Myocyte (in vitro differentiated cells): ENCODE measurements at places on chromosomes 2 and 18. TPM values are rescaled to one million over a fixed set of nuclear protein-coding genes. Genes with fewer than 3 reads are reported as not detected.
A peak's percentile ranks its signal among the peaks of the same experiment; 100 is the strongest.

DNA sequence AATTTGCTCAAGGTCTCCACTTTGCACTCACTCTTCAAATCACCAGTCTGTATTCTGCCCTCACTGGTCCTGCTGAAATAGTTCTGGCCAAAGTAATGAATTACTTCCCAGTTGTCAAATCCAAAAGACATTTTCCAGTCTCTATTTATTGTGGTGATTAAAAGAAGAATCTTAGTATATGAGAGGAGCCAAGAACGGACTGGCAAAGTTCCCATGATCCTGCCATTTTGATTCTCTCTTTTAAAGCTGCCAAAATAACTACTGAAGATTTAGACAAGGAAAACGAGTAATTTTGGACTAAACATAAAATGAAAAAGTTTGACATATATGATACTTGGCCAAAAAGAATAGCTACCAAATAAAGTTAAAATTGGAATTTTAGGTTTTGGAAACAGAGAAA lies 12.0 kb downstream of the THSD7B start:
- DNase-seq, result no peak

DNA sequence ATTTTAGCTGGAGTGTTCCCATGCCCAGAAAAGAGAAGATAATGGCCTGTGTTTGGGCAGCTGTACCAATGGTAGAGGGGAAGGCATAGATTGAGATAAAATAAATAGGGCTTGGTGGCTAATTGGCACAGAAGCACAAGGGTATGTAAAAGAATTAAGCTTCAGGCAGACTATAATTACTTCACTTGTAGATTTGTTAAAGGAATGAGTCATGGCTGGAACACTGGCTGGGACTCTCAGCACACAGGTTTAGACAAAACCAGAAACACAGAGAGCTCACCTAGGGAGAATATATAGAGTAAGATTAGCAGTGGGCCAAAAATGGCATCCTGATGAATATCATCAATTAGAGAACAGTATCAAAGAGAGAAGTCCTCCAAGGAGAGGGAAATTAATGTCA lies 198.3 kb upstream of the FIGN start:
- DNase-seq, result no peak

- peak; percentile 88 for DNase-seq
Observed at GRCh38 chr2:189287982-189288521, 108.5 kb upstream of the COL5A2 start.

GRCh38 chr2:224969633-224970260 lies 72.5 kb downstream of the DOCK10 start:
- DNase-seq, result no peak

DNA sequence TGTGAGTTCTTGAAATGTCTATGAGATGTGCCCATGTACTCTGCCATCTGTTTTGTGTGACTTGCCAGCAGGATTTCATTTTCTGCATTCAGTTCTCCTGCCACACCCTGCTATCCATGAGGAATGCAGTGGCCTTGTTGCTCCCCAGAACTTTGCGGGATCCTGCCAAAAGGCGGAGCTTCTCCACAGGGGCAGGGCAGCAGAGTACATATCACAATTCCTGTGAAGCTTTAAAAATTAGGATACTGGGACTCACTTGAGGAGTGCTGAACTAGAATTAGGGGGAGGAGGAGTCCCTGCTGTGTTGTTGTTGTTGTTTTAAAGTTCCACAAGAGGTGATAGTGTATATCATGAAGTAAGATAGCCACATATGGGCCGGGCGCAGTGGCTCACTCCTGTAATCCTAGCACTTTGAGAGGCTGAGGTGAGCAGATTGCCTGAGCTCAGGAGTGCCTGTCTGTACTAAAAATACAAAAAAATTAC lies 76.4 kb downstream of the TANC1 start:
- peak; percentile 87 for DNase-seq

GRCh38 chr18:51163543-51163942 lies 33.9 kb downstream of the MEX3C start:
- no peak for DNase-seq

DNA sequence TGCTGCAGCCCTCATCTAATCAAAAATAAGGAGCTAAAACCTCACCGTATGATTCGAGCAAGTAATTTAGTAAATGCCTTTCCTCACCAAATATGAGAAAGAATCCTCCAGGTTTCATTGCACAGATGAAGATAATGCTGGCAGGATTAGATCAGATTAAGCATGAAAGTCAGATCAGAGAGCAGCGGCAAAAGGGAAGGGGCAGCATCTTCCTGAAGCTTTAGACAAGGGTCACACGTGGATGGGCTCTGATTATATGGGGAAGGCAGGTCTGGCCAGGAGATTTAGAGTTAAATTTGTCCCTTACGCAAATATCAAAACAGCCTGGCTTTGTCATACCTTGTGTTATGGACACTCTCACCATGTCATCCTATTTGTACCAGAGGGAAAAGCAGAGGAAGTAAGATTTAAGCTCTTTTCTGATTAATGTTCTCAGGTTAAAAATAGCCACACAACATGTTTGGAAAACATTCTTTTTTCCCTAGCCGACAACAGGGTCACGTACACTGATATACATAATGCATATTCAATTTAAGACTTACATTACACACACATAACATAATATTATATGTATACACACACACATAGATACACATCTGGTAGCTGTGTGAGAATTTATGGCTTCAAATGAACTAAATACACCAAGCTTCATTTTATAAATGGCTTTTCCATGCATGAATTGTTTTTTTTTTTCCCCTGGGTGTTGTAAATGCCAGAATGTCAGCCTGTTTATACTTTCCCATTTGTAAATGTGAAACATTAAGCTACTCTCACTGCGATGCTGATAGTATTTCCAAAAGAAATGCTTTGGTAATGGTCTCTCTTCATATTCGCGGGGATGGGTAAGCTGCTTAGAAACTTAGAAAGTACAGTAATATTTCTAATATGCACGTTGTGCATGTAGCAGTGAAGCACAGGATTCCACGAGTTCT lies 196.3 kb upstream of the SIX3 start:
- no peak for DNase-seq

DNA sequence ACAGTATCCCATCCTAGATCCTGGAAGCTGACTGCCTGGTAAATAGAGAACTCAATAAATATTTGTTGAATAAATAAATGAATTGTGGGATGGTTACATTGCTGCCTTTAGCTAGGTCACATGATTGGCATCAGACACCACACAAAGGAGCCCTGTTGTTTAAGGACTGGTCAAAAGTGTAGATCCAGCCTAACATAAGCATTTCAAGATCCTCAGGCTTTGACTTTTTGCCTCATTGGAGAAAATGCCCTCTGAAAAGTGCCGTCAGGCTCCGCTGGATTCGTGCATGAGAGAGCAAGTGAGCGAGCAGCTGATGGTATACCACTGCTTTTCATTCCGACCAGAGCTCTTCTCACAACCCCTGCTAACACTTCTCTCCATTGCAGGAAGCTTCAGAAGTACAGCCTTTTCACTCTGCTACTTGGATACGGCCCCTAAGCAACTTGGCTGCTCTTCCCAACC lies 1.3 kb upstream of the ZNF24 start:
- no peak for DNase-seq

GRCh38 chr2:238461491-238461890 lies 34.8 kb downstream of the ASB1 start:
- peak; percentile 61 for DNase-seq

DNA sequence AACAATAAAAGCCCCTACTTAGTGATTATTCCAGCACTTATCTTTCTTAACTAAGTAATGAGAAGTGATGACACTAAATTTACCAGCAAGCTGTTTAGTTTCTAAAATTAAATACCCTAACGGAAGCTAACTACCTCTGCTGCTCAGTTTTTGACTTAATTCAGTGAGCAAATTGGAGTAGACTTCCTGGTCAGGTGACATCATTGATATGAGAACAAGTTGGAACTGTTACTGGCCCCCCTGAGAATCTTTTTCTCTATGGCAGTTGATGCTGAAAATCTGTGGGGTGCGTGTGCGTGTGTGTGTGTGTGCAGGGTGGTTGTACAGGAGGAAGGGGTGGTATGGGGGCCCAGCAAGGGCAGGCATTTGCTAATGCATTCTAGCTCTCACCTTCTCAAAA lies 35.5 kb upstream of the BMP10 start:
- no peak for DNase-seq

- peak; percentile 41 for DNase-seq
Observed at GRCh38 chr2:105744909-105745853, at the start of gene NCK2. Gene NCK2, plus strand, starts transcription at chr2:105744912. Its CDS starts 110,152 bp downstream, at chr2:105855064.

- peak; percentile 88 for DNase-seq
Observed at GRCh38 chr2:46334389-46335271, 37.4 kb downstream of the EPAS1 start.

DNA sequence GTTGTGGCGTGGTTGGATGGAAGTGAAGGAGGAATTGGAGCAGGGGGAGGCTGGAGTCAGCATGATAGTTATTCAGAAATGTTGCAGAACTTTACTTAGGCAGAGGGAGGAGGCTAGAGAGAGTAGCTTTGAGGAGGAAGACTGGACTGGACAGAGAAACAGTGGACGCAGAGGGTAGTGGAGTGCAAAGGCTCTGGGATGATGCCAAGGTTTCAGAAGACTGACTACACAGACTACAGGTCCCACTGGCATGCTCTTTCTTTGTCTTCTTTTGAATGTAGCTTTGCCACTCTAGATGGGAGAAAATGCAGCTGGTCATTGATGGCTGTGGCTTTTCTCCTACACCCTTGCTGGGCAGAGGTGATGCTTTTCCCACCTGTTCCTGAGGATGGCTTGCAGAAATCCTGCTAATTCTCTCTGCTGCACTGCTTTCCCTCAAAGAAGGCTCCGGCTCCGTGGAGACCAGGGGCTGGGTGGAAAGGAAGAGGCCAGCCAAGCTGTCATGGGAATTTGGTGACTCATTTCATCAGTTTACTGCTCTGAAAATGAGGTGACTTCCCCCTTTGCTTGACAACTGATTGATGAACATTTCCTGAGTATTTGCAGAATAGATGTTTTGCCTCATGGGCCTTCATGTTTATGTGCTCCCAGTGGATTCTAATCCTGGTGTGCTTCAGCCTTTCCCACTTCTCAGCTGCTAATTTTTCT lies 42.4 kb downstream of the MEIS1 start:
- no peak for DNase-seq

- peak; percentile 45 for DNase-seq
Observed at GRCh38 chr18:49865401-49865800, 52.1 kb upstream of the ACAA2 start.

GRCh38 chr2:144642131-144642530 lies 122.2 kb upstream of the ZEB2 start:
- no peak for DNase-seq

DNA sequence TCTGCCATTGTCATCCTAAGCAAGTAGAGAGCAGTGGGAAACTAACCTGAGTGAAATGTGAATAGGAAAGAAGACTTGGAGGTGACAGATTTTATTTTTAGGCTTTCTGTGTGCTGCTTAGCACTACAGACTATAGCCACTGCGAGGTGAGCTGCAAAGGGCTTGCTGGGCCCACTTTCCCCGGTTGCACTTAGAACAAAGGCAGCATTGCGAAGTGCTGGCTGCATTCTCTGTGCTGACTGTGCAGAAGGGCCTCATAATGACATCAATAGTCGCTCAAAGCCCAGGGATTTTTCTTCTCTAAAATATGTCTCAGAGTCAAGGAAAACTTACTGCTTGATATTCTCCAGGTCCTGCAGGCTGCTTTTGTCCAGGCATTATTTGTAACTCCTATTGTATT lies 592.1 kb downstream of the TDRD15 start:
- DNase-seq, result no peak

GRCh38 chr2:149191915-149192314 lies 138.5 kb upstream of the LYPD6 start:
- no peak for DNase-seq

- DNase-seq, result no peak
Observed at GRCh38 chr2:174449033-174449432, 37.8 kb downstream of the GPR155 start.

The SLC30A3 gene
- total RNA-seq, result 0.03 TPM in 1 of 2 replicates, not detected in the other

The MTLN gene
- 49.7 and 69.7 TPM in 2 replicates for total RNA-seq

The CXXC1 gene
- 27.8 and 33.4 TPM in 2 replicates for total RNA-seq

The SERPINB3 gene
- not detected in 2 replicates for total RNA-seq

The C2orf66 gene
- not detected in 2 replicates for total RNA-seq
